ENCODE measurements at places on chromosomes 5 and 9. TPM values are rescaled to one million over a fixed set of nuclear protein-coding genes. Genes with fewer than 3 reads are reported as not detected.

DDX4 gene
- total RNA-seq, result not detected

IL5 gene
- not detected for total RNA-seq

DMXL1 gene
- 27.5 TPM for total RNA-seq

AP3S1 gene
- total RNA-seq, result 88.6 TPM

TNFSF15 gene
- total RNA-seq, result 1.7 TPM

ENHO gene
- 0.24 TPM for total RNA-seq

LCN2 gene
- total RNA-seq, result 525 TPM

SLC9A3 gene
- 1.6 TPM for total RNA-seq

DNA sequence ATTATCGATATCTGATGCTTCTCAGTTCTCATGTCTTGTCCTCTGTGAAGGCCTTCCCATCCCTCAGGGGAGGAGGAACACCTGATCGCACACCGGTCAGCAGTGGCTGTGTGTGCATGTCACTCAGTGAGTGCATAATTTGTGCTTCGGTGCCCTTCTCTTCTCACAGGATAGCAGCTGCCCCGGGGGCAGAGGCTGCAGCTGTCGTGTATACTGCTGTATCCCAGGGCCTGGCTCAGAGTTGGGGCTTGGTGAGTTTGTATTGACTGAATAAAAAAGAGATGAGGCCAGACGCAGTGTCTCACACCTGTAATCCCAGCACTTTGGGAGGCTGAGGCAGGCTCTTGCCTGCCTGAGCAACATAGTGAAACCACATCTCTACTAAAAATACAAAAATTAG, 49.7 kb upstream of the NCS1 start:
- ATAC-seq, result no peak

DNA sequence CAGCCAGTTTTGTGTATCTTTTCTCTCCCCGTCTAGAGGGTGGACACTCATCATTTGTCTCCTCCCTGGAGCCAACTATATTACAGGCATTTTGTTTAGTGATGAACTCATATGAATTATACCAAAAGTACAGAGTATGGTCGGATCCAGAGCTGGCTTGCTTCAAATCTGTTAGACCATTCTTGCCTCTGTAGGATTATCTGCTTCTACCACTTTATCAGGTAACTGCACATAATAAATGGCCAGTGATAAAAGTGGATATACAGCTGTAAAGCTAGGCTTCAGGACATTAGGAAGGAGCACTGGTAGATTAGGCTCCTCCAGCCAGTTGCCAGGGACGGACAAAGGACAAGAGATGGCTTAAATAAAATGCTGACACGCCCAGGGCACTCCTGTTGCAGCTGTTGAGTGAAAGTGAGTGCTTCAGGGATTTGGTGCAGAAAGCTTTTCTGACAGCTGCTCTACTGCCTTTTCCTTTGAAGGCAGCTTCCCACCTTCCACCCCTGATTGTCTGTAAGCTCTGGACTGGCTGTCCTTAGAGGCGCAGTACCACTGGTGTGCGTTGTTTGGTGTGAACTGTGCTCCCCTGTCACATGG, 259.2 kb downstream of the PDZD2 start:
- ATAC-seq, result no peak

DNA sequence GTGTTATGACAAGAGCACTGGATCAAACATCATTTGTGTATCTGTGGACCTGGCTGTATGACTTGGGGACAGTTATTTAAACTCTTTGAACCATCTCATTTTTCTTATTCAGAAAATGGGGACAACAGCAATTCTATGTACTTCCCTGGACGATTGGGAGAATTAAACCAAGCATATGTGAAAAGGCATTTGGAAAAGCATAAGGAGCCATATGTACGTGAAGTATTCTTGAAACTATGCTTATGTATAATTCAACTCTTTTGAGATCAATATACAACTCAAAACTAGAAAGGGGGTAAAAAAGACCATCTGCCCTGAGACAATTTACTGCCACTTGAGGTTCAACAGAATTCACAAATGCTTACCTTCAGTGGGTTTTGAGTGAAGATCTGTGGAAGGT, 75.5 kb downstream of the NLN start:
- no peak for ATAC-seq

DNA sequence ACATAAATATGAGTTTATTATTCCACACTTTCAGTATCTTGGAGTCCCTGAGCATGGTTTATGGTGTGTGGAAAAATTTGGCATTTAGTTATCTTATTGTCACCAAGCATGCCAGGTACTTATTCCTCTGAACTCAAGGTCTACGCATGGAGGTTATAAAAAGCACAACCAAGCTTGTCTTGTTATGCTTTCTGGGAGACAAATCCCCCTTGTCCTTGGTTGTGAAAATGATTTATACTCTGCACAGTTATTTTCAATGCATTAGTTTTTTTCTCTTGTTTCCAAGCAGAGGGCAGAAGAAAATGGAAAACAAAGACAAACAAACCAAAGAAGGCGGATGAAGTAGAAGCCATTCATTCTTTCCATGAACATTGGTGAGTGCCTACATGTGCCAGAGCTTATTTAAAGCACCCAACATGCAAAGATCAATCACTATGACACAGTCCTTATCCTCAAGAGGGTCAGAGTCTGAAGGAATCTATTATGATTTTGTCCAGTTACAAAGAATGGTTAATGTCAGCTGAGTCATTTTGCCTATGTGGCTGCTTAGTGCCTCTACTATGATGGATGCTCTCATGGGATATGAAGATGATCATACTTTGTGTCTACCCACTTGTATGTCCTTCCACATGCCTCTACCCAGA, 323.1 kb downstream of the TENT4A start:
- ATAC-seq, result no peak

DNA sequence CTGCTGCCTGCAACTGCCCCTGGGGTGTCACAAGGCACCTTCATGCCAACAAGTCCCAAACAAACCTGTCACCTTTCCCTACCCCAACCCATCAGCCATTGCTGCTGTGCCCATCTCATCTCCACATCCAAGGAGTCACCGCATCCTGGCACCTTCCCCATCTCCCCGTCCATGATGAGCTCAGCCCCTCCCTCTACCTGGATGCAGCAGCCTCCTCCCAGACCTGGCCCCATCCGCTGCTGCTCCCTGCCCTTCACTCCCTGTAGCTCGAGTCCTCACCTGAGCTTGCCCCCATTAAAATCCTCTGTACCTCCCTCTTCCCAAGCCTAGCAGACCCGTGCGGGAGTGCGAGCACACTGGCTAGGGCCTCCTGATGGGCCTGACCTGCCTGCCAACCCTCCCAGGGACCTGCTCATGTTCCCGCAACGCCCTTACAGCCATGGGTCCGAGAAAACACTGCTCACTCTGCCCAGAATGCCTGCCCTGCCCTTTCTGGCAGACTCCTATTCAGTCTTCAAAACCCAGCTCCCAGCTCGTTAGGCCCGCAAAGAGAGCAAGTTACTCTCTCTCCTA, 110.6 kb downstream of the ADAMTS2 start:
- no peak for ATAC-seq

- ATAC-seq, result no peak
These were observed 308.8 kb upstream of the NREP start for GRCh38 chr5:112065781-112066180.

- ATAC-seq, result peak; percentile 84
These were observed 299.8 kb downstream of the TLE1 start for GRCh38 chr9:81389569-81389993.

DNA sequence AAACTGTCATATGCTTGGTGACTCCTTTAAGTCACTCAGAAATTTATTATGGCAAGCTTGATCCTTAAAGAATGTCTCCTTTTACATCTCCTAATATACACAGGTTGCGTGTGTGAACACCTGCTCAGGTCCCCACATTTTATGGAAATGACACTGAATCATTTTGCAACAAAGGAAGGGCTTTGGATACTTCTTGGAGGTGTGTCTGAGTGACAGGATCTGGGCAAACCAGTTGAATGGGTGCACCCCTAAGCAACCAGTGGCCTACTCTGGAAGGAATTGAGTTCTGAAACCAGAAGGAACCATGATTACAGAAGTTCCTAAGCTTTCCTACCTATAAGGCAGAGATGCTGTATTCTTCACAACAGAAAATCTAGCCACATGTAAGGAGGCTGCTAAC, 483.9 kb upstream of the KLF4 start:
- peak; percentile 83 for ATAC-seq

DNA sequence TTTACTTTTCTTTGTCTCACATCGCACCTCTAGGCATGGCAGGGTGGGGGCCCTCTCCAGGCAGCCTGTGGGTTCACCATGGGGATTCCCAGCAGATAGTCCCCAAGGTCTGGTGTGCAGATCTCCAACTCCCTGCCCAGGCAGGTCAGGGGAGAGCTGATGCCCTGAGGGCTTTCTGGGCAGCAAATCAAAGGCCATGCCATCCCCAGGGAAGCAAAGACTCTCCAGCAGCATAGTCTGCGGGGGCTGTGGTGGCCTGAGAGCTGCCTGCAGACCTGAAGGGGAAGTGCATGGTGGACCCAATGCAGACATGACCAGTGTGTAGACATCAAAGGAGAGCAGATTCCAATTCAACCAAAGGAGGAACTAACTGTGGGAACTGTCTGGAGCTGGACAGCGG, 7.7 kb downstream of the NEURL1B start:
- peak; percentile 9 for ATAC-seq

DNA sequence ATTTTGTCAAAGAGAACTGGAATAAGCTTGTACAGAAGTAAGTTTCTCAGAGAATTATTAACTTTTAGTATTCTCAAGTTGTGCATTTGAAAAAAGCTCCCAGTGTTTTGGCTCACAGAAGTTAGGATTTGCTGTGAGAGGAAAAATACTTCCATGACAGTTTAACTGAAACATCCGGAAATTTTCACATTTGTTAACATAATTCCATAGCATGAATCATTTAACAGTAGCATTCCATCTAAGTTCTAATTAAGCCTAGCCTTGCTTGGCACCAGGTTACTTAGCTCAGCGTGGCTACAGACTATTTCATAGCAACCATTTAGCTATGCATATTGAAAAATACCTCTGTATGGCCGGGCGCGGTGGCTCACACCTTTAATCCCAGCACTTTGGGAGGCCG, 90.8 kb downstream of the LNPEP start:
- ATAC-seq, result no peak

DNA sequence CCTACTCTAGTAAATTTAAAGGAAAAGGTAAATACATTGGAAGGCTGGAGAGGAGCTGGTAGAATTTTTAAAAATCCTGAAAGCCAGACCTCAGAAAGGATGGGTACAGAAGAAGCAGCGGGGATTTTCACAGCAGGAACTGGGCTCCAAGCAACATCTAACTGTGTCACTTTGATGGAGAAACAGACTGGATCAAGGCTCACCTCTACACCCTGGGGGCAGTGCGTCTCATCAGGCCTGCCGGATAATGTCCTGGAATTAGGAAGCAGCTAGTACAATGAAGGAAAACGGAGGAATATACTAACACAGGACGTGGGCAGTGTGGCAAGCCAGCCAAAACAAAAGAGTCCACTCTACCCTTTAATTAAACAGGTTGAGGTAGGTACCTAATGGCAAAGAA, 463.6 kb downstream of the TAF11L14 start:
- no peak for ATAC-seq

DNA sequence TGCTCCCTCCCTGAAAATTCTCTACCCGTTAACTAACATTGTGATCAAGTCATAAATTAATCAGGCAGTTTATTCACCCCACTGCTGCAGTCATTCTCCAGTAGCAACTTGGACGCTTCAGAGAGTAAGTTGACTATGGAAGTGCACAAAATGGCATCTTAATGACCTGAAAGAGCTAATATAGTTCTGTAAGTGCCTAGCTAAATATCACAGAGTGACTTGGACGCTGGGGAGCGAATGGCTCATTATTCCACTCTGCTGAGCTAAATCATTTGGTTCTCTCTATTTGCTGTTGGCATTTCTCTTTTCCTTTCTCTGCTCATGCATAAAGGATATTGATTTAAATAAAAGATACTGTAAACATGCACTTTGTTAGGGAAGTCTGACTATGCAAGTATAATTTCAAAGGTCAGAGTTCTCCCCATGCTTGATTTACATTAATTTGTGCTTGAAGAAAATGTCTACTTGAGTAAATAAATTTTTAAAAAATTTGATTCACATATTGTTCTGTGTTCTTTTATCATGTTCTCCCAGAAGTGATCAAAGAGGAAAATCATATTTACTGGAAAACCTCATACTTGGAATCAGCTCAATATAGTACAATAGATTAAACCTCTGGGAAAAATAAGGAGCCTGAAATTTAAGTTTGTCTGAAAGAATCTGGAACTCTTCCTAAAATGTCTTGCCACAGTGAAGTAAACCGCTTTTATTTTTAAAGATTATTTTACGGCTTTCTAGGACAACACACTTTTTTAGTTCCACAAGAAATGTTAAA, 169.5 kb upstream of the HAPLN1 start:
- ATAC-seq, result no peak

GRCh38 chr9:92964607-92965060, 17.3 kb downstream of the FGD3 start:
- no peak for ATAC-seq

GRCh38 chr5:92401492-92401891, 1018.4 kb upstream of the ARRDC3 start:
- no peak for ATAC-seq

GRCh38 chr5:1743769-1744085, 55.9 kb downstream of the MRPL36 start:
- no peak for ATAC-seq

DNA sequence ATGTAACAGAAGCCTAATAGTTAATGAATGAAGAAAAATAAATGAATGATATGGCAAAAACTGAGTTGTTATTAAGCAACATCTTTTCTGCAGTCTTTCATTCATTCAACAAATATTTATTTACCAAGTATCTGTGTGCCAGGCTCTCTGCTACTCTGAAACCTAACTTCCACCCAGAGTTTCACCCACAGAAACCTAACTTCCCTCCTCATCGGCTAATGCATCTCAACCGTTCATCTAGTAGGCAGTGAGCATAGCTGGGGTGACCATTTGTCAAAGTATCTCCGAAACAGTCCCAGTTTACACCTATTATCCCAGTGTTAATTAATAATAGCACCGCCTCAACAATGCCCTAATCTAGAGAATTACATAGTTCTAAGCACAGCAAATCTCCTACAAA, 1.5 kb downstream of the TTC39B start:
- no peak for ATAC-seq

- no peak for ATAC-seq
These were observed 16.4 kb downstream of the MED27 start for GRCh38 chr9:132063281-132063680.

DNA sequence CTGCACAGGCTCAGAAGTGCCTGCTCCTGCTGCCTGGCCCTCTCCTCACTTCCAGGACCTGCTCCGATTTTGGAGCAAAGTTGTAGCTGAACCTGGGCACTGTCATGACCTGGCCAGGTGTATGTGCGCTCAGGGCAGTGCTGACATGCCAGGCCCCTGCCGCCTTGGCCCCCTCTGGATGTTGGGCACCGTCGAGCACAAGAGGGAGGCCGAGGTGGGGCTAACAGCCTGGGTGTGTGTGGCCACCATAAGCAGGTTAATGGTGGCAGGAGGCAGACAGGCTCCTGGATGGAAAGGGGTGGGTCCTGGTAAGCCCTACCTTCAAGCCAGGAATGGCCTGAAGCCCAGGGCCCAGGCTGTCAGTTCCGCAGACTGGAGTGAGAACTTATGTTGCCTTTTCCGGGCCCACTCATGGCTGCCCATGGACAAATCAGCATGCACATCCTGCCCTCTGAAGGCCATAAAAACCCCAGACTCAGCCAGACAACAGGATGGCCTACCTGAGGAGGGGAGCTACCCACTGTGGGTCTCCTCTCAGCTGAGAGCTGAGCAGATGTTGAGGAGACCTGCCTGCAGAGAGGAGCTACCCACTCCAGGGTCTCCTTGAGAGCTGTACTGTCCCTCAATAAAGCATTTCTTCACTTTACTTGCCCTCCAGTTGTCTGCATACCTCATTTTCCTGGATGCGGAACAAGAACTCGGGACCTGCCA, 66.2 kb downstream of the NACC2 start:
- no peak for ATAC-seq

GRCh38 chr5:170805666-170806065, 22.1 kb downstream of the GABRP start:
- ATAC-seq, result no peak
